RWPE1 (cell line): ENCODE measurements at places on chromosomes 3 and 15.

DNA sequence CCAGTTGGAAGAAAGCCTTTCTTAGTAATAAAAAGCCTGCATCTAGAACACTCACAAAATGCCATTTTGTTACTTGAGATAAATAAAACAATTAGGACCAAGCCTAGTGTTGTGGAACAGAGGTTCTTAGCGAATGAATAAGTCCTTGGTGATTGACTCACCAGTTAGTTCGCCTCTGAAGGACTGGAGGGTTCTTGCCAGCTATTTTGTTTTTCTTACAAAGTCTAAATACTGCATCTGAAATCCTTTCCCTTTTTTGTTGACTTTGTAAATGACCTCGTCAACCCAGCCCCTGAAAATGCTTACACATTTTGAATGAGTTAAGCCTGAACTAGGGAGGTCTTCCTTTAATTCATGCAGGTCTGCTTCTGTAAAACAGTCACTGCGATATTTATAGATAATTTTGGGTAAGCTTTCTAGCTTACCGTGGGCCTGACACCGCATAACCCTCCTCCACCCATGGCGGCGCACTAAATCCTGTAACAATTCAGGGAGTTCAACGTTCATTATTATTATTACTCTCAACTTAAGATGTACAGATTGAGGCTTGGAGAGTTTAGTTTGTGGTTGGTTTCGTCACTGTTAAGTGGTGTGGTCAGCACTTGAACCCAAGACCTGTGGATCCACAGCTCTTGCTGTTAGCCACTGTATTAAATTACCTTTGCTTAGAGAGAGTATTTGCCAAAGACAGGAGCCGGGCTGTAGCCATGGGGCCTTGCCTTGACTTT is 45.0 kb upstream of the SACM1L start:
- DNase-seq = no peak

- no peak for DNase-seq
These were observed 70.3 kb upstream of the SMAD3 start for GRCh38 chr15:66994927-66995656.

- no peak for DNase-seq
These were observed 23.1 kb downstream of the B3GALNT1 start for GRCh38 chr3:161082063-161082462.

- no peak for DNase-seq
These were observed 567.8 kb downstream of the ZIC1 start for GRCh38 chr3:147977001-147977400.

- no peak for DNase-seq
These were observed 465.0 kb downstream of the PLOD2 start for GRCh38 chr3:145696011-145696410.

GRCh38 chr15:40050788-40051470 is 11.9 kb upstream of the SRP14 start:
- DNase-seq = no peak

- no peak for DNase-seq
These were observed 33.1 kb downstream of the MRAS start for GRCh38 chr3:138381413-138381901.
